ENCODE measurements at places on chromosomes 4 and X.

DNA sequence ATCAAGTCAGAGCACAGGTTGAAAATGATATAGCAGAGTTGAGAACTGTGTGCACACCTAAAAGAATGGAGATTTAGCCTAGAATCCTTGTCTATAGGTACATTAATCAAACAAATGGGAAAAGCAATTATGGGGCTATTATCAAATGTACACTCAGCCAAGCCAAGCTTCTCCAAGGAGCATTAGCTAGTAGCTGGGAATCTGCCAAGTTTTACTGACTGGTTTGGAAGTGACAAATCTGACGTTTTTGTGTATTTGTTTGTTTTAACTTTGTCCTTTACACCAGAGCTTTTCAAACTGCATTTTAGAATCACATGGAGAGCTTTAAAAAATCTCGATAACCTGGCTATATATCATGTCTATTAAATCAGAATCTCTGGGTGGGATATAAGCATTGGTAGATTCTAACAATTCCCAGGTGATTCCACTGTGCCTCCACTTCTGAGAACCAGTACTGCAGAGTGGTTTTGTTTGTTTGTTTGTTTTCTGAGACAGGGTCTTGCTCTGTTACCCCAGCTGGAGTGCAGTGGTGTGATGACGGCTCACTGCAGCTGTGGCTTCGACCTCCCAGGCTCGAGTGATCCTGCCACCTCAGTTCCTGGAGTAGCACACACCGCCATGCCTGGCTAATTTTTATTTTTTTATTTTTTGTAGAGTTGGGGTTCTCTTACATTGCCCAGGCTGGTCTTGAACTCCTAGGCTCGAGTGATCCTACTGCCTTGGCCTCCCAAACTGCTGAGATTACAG lies 279.8 kb downstream of the UNC5C start:
- DNase-seq, result no peak

DNA sequence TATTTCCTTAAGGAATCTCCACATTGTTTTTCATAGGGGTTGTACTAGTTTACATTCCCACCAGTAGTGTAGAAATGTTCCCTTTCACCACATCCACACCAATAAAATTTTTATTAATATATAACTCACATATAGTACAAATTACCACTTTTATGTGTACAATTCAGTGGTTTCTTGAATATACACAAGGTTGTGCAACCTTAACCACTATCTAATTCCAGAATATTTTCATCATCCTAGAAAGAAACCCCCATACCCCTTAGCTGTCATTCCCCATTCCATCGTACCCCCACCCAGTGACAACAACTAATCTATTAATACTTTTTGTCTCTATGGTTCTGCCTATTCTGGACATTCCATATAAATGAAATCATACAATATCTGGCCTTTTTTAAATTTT lies 108.3 kb upstream of the USP9X start:
- no peak for DNase-seq

DNA sequence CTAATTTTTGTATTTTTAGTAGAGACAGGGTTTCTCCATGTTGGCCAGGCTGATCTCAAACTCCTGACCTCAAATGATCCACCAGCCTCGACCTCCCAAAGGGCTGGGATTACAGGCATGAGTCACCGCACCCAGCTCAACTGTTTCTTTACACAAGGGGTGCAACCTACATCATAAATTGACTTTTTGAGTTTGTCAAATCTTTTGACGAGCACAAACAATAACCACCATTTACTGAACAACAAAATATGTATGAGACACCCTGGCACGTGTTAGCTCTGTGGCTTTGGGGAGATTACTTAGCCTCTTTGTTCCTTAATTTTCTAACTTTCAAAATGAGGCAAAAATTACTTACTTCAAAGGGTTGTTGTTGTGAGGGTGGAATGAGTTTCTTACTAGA lies 23.5 kb upstream of the SLC34A2 start:
- no peak for DNase-seq

- DNase-seq, result no peak
These were observed 26.4 kb downstream of the MORC4 start for GRCh38 chrX:106973433-106974149.

GRCh38 chrX:96770315-96770714 lies 85.7 kb downstream of the DIAPH2 start:
- peak; percentile 5 for DNase-seq

DNA sequence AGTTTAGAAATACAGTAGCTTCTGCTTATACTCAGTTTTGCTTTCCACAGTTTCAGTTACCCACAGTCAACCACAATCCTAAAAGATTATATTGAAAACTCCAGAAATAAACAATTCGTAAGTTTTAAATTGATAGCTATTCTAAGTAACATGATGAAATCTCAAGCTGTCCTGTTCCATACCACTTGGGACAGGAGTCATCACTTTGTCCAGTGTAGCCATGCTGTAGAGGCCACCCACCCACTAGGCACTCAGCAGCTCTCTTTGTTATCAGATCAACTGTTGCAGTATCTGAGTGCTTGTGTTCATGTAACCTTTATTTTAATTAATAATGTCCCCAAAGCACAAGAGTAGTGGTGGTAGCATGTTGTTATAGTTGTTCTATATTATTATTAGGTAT lies 117.5 kb upstream of the IQCM start:
- no peak for DNase-seq

- DNase-seq, result no peak
These were observed 29.6 kb downstream of the SPARCL1 start for GRCh38 chr4:87499403-87500091.

DNA sequence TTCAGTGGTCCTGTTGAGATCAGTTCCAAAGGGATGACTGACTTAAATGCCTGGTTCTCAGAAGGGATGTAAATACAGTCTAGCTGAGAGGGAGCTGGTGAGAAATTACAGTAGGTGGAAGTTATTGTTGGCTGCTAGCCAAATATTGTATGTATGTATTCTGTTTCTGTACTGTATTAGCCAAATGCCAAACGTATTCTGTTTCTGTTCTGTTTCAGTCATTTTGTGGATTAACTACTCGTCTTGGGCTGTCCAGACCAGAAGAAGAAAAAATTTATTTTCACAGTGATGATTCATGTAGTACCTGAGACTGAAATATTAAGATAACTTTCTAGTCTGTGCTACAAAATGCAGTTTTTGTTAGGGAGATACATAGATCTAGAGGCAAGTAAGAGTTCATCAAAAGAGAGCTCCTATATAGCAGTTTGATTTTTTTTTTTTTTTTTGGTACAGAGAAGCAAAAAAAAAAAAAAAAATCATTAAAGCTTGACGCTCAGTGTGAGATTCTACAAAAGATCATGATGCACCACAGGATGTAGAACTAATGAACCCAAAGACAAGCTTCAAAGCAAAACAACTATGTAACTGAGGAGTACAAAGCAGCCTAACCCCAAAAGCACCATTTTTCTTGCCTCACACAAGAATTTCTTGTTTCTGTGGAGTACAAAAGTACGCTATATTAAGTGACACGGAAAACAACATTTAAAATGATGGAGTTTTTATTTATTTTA lies 54.8 kb downstream of the CASP6 start:
- DNase-seq, result no peak

DNA sequence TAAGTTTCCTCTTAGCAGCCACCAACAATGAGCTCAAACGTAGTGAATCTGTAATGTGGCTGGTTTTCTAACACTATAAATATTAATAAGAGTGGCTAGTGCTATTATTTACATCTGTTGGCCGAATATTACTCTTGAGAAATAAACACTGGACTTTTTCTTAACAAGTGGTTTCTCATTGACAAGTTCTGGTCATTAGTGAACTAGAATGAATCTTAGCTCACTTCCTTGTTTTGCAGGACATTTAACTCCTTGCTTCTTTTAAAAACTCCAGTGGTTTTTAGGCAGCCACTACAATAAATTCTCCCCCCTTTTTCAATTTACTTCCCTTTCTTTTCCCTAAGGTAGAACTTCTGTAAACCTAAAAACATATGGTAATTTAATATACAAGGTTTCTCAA lies 177.2 kb downstream of the ARAP2 start:
- no peak for DNase-seq

GRCh38 chr4:96602661-96603060 lies 762.8 kb downstream of the PDHA2 start:
- no peak for DNase-seq
